ENCODE measurements at places on chromosomes 1 and 21.

DNA sequence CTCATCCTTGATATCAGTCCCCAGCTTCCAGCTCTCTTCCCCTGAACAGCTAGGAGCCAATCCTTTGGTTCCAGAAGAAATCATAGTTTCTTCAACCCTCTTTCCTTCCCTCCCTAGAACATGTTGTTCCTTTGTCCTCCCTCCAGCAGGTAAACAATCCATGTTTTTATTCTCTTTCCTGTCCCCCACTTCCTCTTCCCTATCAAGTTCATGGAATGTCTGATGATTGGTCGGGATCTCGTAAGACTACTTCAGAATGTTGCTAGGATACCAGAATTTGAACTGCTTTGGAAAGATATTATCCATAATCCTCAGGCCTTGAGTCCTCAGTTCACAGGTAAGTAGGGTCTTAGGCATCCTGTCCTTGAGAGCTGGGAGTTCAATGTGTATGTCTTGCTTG is 23.1 kb upstream of the SLC27A3 start:
- no peak for DNase-seq

- no peak for DNase-seq
Measured at GRCh38 chr1:52393174-52393573, 11.0 kb downstream of the ORC1 start.

- DNase-seq = no peak
Measured at GRCh38 chr1:46536527-46536926, 14.9 kb downstream of the KNCN start.

DNA sequence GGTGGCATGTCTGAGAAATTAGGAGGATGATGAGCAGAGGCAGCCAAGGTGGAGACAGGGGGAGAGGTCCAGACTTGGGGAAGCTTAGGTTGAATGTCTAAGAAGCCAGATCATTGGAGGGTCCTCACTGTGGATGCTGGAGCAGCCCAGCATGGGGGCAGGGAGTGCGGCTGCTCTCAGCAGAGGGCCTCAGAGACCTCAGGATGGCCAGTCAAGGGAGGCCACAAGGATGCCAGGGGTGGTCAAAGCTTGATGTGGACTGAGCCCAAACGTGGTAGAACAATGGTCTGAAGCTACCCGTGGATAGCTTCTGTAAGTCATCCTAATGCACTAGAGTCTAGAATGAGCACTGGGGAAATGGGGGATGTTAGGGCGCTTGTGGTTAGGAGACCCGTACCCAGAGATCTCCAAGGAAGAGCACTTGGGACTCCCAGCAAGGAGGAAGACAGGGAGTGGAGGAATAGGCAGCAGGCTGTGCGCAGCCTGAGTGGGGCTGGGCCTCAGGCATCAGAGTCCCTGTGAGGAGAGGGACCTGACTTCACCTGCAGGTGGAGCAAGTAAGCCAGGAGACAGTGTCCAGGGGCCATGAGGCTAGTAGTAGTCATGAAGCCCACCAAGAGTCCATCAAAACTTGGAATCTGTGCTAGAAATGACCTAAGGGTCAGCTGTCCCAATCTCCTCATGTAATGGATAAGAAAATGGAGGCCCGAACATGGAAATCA is 4.3 kb upstream of the S100A9 start:
- DNase-seq = no peak

DNA sequence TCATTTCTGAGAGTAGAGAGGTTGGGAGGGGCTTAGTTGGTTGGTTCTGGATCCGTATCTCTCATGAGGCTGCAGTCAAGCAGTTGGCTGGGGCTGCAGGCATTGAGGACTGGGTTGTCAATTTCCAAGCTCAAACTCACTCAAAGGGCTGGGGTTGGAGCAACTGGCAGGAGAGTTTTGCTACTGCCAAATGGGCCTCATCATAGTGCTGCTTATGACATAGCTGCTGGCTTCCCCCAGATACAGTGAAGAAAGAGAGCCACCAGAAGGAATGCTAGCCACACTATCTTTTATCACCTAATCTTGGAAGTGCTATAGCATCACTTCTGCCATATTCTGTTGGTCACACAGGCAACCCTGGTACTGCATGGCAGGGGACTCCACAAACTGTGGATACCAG is 363.5 kb upstream of the USP24 start:
- DNase-seq = no peak
